ENCODE measurements at places on chromosomes 7 and 10.

DNA sequence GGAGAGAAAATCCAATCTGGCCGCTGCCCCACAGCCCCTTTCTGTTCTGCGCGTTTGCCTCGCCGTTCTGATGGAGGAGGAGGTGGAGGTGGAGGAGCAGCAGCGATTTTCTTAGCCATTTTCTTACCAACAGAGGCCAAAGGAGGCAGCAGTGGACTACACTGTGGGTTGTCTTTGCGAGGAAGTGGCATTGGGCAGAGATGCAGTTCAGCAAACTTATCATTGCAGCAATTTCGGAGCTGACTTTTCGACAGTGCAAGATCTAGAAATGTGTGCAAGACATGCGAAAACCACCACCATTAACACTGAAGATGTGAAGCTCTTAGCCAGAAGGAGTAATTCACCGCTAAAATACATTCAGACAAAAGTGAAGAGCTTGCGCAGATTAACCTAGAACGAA is 1.9 kb upstream of the ARL4A start:
- DNase-seq: peak; percentile 24

- DNase-seq: no peak
Observed at GRCh38 chr7:138549082-138549481, 89.0 kb downstream of the TRIM24 start.

- no peak for DNase-seq
Observed at GRCh38 chr10:60422809-60423208, 33.1 kb upstream of the ANK3 start.

- no peak for DNase-seq
Observed at GRCh38 chr7:80764132-80764531, 125.7 kb downstream of the CD36 start.

GRCh38 chr10:122638106-122638505 is 61.5 kb downstream of the C10orf120 start:
- DNase-seq: no peak

- no peak for DNase-seq
Observed at GRCh38 chr7:24436131-24436920, 136.9 kb upstream of the PALS2 start.

Measured in NCI-H748 treated with DMSO at 0.1 percent for 48 hours (cell line).